ENCODE measurements at places on chromosomes 13 and 19. TPM values are rescaled to one million over a fixed set of nuclear protein-coding genes. Genes with fewer than 3 reads are reported as not detected.

RAB3A gene
- not detected for total RNA-seq

DNA sequence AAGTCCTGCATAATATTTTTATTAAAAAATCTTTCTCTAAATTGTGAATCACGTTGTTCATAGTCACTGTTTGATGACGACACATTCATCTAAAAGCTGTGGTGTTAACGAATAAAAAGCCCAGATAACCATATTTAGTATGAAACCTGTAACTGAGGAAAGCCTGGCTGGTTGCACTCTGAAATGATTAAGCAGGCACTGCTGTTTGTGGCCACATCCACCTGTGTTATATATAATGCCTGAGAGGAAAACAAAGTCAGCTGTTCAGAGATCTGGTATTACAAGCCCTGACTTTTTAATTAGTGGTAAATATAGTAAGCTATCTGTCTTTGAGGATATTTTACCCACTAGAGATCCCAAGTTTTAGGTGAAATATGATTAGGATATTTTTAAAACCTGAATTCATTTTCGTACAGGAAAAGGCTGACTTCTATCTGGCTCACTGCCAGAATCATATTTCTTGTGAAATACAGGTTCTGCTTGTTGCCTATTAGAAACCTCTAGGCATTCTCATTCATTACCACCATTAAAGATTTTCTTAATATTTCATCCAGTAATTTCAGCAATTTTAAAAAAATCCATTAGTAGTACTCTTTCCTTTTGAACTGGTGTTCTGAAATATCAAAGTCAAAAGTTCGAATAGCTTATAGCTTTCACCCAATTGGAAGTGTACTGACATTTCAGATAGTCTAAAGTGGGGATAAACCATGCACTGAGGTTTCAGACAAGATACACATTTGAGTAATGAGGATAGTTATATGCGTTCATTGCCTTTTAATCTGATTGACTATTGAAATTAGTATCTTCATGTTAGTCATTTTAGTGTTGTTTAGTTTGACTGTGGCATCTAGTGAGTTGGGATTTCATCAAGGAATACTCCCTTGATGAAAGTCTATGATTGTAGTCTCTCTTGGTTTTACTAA is 79.7 kb downstream of the LMO7 start:
- DNase-seq, result no peak

LINGO3 gene
- not detected for total RNA-seq

SULT2A1 gene
- total RNA-seq, result not detected

GRCh38 chr19:4272894-4273293 is 6.2 kb upstream of the SHD start:
- no peak for DNase-seq

MCEMP1 gene
- 2.9 TPM for total RNA-seq

CLPTM1 gene
- total RNA-seq, result 58.8 TPM

ZNF665 gene
- 2.4 TPM for total RNA-seq

CEACAM8 gene
- 0.79 TPM for total RNA-seq

GRCh38 chr13:71865874-71866334 is 1.1 kb downstream of the DACH1 start:
- DNase-seq, result no peak

PNMA8C gene
- total RNA-seq, result not detected

- DNase-seq, result no peak
Observed at GRCh38 chr13:79691826-79692225, 210.9 kb downstream of the NDFIP2 start.

C19orf38 gene
- total RNA-seq, result 7.9 TPM

CD33 gene
- 7.1 TPM for total RNA-seq

MYO9B gene
- 149 TPM for total RNA-seq

GRCh38 chr13:97112446-97113152 is 109.5 kb upstream of the MBNL2 start:
- DNase-seq, result no peak

GRCh38 chr13:73480779-73481559 is 422.2 kb downstream of the KLF5 start:
- DNase-seq, result no peak

FBN3 gene
- total RNA-seq, result not detected

GRCh38 chr13:50060718-50061117 is 45.5 kb downstream of the KCNRG start:
- no peak for DNase-seq
